Mesendoderm (in vitro differentiated cells): ENCODE measurements at places on chromosomes 12 and 14.

DNA sequence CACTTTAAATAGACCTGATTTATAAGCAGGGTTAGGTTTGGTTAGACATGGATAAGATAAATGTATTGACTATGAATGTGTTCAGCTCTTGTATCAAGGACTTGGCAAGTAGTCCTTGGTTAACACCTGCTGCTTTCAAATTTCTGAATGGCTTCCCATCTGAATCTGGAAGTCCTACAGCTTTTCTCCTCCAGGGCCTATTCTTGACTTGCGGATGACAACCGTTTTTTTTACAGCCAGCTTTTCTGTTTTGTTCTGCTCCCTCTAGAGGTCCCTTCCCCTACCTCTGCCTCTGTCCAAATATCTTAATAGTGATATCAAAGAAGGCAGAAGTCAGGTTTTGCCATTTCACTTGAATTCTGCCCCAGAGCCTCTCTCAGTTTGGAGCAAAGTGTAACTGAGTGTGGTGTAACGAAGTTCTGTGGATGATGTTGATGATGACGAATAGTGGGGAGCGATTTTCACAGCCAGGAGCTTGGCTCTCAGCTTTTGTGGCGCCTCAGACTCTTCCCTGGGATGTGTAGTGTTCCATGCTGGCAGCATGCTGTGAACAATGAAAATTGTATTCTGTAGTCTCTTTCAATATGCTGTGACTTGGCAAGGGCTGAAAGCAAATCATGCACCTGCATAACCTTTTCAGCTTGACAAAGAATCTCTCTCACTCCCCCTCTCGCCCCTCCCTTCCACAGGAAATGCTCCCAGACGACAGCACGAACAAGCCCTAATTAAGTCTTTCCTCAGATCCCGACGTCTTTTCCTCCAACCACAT lies 5.0 kb upstream of the SLC4A8 start:
- peak; percentile 63 for DNase-seq

- DNase-seq: no peak
Measured at GRCh38 chr12:69000074-69000473, 67.1 kb upstream of the CPM start.

DNA sequence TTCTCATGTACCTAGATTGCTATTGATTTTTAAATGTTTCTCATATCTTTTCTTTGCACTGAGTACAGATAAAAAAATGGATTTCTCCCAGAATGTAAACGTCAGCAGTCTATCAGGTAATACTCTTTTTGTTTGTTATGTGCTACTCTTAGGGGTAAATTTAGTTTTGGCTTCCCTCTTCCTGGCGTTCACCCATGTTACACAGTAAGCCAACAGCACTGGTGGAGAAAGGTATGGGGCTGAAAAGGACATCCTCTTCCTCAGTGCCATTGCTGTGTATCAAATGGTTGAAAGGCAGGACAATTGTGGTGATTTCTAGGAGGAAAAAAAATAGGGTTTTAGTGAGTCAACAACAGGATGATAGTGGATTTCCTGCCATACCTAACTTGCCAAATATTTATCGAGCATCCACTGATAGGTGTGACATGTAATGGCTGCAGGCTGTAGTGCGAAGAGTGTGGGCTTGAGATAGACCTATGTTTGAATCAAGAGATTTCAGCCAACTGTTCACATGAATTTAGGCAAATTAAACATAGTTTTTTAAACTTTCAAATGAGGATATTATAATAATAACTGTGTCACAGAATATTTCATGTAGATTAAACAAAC lies 7.5 kb downstream of the KLRF2 start:
- DNase-seq: no peak

DNA sequence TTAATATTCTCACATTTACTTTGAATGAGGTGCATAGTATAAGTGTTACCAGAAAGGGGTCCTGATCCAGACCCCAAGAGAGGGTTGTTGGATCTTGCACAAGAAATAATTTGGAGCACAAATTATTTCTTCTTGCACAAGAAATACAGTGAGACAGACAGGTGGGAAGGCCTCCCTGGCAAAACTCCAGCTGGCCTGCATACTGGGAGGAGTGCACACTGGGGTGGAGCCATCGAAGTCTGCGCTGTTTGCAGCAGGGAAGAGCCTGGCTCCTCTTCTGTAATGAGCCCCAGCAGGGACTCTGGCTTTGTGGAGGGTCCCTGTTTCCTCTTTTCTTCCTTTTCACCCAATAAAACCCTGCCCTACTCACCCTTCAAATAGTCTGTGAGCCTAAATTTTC lies 141.6 kb downstream of the GLT1D1 start:
- DNase-seq: no peak

DNA sequence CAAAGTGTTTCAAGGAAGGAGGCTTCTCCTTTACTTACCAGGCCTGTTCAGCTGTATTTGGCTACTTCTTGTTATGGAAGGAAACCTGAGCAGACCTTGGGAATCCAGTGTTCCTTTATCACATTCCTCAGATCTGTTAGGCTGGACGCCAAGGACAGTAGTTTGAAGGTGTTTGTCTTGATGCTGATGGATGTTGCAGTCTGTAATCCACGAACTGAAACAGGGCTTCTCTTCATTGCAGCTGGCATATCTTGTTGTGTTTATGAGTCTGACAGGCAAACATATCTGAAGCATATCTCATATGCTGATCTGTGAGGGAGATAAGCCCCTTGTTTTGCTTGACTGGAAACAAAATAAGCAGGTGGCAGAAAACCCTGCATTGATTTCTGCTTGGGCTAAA lies 904.3 kb downstream of the NRXN3 start:
- DNase-seq: no peak

DNA sequence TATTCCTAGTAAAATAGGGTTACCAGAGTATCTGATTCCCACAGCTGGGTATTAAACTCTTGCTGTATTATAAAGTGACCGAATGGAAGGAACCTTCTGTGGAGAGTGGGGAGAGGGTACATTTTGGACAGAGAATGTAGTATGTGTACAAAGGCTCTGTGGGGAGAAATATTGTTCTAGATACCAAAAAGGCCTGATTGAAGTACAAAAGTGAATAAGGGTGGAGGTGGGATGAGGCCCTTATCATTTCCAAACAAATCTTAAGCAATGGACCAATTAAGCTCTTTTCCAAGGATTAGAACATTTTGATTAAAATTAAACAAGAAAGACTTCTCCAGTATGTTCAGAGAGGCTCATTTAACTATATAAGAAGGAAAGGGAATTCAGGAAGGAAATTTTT lies 20.4 kb downstream of the EID3 start:
- no peak for DNase-seq

DNA sequence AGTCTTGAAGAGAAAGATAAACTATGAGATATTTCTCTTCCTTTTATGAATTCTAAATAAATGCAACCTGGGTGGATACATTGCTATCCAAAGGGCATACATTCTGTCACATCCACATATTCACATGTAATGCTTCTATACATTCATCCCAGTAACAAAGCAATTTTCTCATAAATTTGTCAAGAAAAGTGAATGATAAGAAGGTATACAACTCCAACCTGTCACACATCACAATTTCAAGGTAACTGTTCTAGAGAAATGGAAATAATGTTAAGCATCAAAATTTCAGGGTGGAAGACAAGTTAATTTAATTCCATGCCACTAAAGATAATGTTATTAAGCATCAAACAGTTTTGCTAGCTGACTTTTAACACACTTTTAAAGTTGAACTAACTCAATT lies 212.9 kb downstream of the SYT10 start:
- no peak for DNase-seq

GRCh38 chr14:77033622-77034589 lies 5.4 kb upstream of the IRF2BPL start:
- peak; percentile 92 for DNase-seq

GRCh38 chr12:68727776-68728175 lies 18.2 kb upstream of the SLC35E3 start:
- DNase-seq: no peak

- peak; percentile 89 for DNase-seq
Measured at GRCh38 chr12:107349008-107349747, 255.8 kb upstream of the CRY1 start.

GRCh38 chr12:72110937-72111650 lies 161.1 kb upstream of the TRHDE start:
- DNase-seq: no peak

DNA sequence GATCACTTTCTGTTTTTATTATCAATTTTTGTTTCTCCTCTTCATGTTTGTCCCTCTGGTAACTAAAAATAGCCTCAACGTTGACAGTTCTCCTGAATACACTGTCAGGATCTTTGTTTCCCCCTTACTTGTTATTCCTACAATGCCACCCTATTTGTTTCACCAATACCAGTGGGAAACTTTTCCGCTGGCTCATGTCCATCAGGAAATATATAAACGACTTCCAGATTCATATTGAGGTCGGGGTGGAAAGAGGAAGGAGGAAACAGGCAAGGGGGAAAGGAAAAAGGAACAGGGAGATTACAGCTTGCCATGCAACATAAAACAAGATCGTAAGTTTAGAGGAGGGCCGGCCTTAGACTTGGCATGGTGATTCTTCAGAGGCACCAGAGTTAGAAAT lies 61.7 kb downstream of the BTBD7 start:
- DNase-seq: no peak

- peak; percentile 62 for DNase-seq
Measured at GRCh38 chr14:37056473-37056872, 115.9 kb downstream of the SLC25A21 start.

GRCh38 chr14:92659765-92660561 lies 88.5 kb downstream of the LGMN start:
- DNase-seq: no peak

DNA sequence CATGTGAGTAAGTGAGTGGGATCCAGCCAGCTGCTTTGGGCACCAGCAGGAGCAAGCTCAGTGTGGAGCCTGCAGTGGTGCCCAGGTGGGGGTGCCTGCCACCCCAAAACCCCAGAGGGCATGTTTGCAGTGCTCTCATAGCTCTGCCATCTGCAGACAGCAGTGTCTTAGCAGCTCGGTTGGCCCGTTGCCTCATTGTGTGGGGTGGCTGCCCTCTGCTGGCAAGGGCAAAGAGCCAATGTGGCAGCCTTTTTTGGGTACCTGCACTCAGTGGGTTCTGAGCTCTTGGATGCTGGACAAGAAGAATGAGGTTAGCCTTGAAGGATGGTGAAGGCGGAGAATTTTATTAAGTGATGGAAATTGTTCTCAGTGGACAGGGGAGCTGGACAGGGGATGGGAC lies 52.3 kb downstream of the NEUROD4 start:
- DNase-seq: peak; percentile 69

- DNase-seq: no peak
Measured at GRCh38 chr12:75389706-75390105, 1.2 kb upstream of the GLIPR1L2 start.

DNA sequence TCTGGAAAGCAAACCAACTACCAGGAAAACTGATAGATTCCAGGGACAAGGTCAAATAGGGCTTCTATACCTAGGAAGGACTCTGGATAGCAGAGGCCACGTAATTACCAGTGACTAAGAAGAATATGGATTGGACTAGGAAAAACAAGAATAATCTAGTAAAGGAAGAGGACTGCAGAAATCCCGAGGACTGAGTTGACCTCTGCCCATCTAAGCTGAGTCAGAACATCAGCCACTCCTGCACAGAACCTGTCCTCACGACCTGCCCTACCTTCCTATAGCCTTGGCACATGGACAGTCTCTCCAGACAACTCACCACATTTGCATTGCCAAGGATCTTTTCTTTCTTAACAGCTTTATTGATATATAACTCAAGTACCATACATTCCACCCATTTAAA lies 2.3 kb downstream of the OR6J1 start:
- DNase-seq: no peak

- peak; percentile 66 for DNase-seq
Measured at GRCh38 chr14:96264853-96265252, 8.8 kb downstream of the BDKRB1 start.

DNA sequence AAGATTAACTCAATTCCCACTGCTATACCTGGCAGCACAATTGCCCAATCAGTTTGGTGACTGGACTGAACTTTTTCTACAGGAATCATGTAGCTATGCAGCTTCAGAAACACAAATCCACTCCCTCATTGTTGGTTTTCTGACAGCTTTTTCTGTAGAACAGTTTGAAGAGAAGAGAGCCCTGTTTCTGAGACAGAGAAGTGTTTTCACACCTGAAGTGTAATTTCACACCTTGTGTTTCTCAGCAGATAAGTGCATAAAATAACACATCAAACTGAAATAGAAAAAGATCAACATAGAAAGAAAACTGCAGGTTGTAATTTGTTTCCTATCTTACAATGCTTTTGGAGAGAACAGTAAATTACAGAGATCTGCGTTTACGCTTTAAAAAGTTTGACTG lies 335.6 kb downstream of the SNAPC1 start:
- DNase-seq: peak; percentile 51

DNA sequence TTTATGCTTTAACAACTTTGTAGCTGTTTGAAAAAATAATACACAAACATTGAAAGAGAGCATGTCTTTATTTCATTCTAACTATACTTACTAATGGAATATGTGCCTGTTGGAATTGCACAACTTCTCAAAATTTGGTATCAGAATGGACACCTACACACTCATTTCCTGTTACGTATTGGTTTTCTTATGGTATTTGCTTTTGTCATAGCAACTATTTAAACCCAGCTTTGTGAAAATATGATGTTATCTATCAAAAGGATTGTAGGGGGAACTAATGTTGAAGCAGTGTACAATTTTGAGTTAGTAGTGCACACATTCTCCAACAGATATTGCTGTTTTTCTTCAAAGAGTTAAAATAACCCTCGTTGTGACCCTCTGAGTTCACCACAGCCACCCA lies 52.6 kb downstream of the RBMS2 start:
- DNase-seq: no peak

- DNase-seq: no peak
Measured at GRCh38 chr12:93156086-93156716, 221.5 kb upstream of the NUDT4 start.

DNA sequence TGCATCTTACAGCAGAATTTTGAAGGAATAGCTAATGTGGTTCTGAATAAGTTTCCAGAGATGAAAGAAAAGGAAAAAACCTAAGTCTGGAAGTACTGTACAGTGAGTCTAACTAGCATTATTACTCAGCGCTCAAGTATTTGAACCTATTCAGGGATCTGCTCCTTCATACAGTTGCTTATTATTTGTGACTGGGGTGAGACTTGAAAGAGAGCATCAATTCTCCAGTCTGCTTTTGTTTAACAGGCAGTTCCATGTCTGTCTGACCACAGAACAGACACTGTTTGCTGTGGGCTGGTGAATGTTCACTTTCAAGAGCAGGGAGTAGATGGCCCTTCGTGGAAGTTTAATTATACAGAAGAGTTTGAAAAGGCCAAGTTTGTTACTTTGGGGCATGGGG lies 9.3 kb downstream of the ETV6 start:
- DNase-seq: no peak

DNA sequence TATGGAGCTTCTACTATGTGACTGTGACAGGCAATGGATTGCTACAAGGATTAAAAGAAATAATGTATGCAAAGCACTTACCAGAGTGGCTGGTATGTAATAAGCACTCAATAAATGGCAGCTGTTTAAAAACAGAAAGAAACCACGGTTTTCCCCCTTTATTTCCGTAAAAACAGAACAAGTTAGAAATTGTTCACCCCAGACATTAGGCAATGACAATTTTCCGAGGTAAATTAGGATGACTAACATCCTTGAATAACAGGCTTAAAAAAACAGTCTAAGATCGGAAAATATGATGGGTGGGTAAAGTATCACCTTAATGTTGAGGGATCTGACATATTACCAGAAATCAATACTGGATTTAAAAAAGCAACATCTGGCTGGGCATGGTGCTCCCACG lies 20.9 kb upstream of the CNIH1 start:
- no peak for DNase-seq
